Left cardiac atrium (tissue), 4 donors: ENCODE measurements at places on chromosomes 16 and 17. TPM values are rescaled to one million over a fixed set of nuclear protein-coding genes. Genes with fewer than 3 reads are reported as not detected.
A peak's percentile ranks its signal among the peaks of the same experiment; 100 is the strongest.

Gene MMP2
- total RNA-seq: 153 TPM

DNA sequence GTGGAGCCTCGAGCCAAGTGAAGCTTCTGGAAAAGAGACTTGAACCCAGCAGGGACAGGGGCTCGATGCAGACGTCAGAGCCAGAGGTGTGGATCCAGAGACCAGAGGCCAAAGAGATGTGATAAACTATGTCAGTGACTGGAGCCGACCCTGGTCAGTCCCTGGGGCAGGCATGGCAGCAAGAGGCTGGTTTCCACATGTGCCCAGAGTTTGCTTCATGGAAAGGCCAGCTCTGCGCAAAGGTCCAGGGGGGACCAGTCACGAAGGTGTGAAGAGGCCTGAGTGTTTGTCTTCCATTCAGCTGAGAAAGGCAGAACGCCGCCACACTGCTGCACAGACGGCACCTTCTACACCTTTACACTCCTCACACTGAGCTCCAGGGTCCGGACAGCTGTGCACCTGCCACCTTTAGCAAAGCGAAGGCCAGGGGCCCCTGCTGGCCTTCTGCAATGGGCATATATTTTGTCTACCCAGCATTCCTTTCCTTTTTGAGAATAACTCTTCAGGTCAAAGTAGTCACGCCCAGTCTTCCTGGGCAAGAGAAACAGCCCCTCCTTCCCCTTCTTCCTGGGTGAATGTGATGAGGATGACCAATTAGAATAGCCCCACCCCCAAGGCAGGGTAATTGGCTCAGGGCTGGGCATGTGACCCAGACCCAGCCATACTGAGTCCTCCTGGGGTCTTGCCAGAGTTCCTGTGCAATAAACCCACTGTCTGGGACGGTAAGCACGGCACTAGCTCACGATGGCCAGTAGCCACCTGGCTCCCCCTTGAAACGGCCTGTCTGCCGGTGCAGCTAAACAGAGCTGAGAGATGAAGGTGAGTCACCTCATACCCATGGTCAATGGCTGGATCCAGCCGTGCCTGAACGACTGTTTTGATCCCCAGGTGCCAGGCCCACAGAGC is 2.3 kb upstream of the RPH3AL start:
- DNase-seq: no peak

GRCh38 chr16:50291719-50292565 is 25.6 kb downstream of the ADCY7 start:
- DNase-seq: no peak

Gene SERPINF2
- total RNA-seq: 4.2 TPM

DNA sequence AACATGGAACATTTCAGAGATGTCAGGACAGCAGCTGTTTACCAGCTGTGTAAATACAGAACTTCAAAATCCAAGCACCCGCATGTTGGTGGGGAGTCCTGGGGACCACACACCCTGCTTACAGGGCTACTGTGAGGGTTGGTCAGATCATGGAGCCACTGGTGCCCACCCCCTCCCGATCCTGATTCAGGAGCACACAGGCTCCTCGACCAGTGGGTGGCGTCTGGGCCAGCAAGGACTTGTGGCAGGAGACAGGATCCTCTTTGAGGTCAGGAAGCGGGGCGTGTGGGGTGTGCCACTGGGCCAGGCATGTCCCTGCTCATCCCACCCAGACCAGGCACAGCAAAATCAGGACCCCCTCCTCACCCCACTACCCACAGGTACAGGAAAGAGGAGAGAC is 83.6 kb downstream of the SDK2 start:
- DNase-seq: no peak

GRCh38 chr17:68383443-68384321 is 73.6 kb downstream of the WIPI1 start:
- peak; percentile 62 for DNase-seq

GRCh38 chr17:76134911-76135809 is 5.9 kb downstream of the FOXJ1 start:
- DNase-seq: no peak

DNA sequence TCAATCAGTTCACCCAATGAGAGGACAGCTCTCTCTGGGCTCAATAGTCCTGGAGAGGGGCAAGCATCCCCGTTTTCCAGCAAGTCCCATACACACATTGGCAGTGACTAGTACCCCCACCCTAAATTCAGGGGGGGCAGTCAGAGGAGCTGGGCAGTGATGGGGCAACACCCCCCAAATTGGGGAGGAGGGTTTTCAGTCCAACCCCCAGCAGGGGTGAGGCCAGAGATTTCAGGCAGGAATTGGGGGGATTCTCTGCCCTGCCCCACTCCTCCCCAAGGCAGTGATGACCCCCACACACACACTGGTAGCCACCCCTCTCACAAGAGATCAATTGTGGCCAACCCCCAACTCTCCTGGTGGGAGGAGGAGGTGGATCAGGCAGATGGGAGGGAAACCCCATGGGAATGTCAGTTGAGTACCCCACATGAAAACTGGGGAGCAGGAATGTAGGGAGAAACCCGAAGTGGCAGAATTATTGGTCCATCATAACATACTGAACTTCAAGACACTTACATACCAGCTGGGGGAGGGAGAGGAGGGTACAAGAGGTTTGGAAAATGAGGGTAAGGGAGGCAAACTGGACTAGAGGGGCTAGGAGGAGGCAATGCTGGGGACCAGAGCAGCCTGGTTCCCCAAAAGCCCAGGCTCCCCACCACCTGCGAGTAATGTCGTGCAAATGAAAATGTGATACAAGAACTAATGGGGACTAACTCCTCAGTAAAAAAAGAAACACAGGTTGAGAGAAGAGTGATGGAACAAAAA is 3.1 kb downstream of the VAMP2 start:
- DNase-seq: peak; percentile 10

DNA sequence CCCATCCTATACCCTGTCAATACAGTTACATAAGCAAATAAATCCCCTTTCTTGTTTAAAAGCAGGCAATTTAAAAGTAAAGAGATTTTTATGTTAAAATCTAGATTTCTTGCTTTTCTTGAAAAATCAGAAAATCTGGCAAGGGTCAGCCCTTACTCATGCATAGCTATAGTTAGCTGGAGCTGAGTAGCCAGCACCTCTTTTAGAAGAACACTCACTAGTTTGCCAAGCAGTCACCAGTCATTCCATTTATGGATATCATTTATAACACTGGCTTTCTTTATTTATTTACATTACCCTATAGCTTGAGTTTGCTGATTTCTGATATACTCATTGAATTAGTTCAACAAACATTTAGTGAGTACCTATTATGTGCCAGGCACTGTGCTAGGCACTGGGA is 45.7 kb downstream of the NXPH3 start:
- no peak for DNase-seq

DNA sequence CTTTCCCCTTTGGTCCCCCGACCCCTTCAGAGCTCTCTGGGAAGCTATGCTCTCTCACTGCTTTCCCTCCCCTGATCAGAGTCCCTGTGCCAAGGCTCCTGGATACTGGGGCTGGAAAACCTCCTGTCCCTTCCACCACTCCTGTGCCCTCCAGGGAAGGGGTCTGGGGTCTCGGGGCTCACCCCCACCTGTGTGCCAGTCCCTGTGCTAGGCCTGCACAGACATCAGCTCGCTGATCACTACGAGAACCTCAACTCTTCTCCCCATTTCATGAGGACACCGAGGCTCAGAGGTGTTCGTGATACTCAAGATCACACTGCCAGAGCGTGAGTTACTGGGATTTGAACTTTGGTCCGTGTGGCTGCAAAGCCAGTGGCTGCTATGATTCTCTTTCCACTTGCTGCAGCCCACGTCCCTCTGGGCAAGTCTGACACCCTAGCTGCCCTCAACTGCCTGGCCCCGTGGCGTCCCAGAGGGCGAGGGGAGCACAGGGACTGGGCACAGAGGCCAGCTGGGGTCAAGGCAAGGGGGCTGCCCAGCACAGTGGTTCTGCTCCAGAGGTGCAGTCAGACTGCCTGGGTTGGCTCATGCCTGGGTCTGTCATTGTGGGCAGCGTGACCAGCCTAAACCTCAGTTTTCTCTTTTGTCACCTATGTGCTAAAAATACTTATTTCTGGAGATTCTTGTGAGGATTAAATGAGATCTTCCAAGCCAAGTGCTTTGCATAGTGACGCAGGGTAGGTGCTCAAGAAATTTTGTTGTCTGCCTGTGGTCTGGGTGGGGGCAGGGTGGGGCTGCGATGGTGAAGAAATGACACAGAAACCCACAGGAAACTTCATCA is 43.8 kb upstream of the TOB1 start:
- no peak for DNase-seq

DNA sequence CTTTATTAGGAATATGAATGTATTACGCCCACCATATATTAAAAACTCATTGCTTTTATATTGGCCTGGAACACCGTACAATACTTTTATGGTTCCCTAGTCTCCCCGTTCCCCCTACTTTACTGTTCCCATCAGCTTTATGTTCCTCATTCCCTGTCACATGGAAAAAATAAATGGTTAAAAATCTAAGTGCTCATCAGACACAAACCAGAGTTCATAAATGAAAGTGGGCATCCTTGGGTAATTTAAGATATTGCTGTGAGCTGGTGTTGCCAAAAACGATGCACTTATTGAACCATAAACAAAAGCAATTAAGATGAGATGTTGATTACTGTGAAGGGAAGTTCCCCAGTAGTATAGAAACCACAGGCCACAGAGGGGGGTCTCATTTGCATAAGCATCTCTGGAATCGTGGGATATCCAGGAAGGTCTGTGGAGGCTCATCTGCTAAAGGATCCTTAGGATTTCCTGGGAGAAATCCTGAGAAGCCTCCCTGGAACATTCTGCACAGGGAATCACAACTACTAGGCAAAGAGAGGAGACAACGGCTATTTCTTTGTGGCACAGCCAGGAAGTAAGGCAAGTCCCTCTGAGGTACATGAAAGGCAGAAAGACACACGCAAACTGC is 591.4 kb upstream of the CDH11 start:
- DNase-seq: no peak

- no peak for DNase-seq
These were observed 2.1 kb downstream of the NAGPA start for GRCh38 chr16:5031601-5032000.

Gene ALOX15B
- 0.39 TPM for total RNA-seq

DNA sequence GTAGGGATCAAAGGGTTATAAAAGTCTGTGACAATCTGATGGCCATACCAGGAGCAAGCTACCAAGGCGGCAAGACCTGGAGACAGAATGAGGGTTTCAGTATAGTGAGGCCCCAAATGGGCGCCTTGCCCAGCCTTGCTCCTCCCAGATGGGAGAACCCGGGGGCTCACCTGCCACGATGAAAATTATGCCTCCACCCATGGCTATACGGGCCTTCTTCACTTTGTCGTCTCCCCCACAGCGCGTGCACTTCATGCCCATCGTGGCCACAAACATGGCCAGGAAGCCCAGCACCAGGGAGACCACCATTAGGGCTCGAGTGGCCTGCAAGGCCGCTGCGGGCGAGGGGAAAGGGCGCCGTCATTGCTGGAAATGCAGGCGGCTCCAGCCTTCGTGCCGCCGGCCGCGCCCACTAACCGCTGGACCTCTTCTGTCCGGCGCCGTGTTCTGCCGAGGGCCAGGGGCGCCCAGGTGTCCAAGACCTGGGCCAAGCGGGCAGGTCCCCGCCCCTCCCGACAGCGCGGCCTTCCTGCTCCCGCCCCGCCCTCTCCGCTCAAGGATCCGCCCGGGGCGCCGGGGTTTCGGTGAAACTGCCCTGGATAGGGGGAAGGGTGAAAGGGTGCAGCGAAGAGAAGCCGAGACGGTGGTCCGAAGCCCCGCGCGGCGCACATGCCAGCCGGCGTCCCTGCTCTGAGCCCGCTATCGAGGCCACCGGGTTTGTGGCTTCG is 1.5 kb downstream of the CLDN7 start:
- no peak for DNase-seq

- DNase-seq: no peak
These were observed 8.8 kb downstream of the CENPX start for GRCh38 chr17:82013772-82014321.

DNA sequence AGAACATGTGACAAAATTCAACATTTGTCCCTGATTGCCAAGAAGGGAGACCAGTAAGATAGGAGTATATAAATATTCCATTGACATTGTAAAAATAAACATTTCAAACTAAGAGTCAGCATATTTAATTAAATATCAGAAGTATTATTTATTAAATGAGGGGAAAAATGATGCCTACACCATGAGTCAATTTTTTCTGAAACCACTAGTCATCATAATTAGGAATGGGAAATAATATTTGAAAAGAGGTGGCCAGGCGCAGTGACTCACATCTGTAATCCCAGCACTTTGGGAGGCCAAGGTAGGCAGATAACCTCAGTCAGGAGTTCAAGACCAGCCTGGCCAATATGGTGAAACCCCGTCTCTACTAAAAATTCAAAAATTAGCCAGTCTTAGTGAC is 2.1 kb downstream of the CMTM1 start:
- no peak for DNase-seq

DNA sequence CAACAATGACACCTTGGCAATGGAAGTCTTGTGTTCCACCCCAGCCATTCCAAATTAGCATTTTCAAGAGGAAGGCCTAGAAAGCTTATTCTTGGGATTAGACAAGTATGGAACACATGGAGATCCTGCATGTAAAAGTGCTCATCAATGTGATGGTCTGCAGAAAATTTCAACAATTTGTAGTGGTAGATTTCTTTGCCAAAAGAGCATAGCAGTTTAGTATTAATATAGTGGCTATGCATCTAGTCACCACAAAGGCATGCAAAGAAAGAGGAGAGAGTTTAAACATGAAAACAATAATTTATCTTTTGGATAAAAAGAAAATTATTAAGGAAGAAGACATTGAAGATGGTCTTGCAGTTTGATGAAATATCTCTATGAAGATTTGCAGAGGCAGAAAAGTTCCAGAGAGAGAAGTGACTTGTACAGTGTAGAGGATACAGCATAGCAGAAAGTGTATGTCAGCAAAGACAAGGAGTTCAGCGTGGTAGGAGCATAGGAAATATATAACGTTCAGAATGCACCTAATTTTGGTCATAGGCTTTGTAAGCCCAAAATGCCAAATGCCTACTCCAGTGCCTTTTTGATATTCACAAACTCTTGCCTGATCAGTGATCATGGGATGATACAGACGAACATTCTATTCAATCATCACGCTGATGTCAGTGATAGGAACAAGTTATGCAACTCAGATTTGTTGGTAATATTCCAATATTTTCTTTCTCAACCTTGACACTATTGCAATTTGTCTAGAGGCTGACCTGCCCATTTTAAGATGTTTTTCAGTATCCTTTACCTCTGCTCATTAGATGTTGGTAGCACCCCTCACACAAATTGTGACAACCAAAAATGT is 727.9 kb upstream of the SOX9 start:
- DNase-seq: no peak

- DNase-seq: no peak
These were observed 39.2 kb downstream of the FTO start for GRCh38 chr16:53743149-53743566.

Gene GCGR
- not detected for total RNA-seq

- peak; percentile 73 for DNase-seq
These were observed 112.4 kb downstream of the SPECC1 start for GRCh38 chr17:20121359-20122253.

Gene NHLRC4
- total RNA-seq: 0.10 TPM

DNA sequence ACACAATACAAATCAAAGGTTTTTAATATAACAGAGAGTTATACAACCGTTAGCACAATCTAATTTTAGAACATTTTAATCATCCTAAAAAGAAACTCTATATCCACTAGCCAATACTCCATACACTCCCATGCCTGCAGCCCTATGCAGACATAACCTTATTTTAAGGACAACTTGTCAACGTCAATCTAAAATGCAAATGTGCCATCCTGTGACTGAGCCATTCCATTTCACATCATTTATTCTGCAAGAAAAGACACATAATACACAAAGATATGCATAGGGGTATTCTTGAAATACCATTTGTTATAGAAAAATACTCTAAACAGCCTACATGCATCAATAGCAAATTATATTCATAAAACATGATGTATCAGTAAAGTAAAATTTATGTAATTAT is 106.7 kb downstream of the CEP112 start:
- no peak for DNase-seq

GRCh38 chr16:1979271-1980029 is 1.8 kb downstream of the NOXO1 start:
- no peak for DNase-seq
